ENCODE measurements at places on chromosomes 1 and 21.
A peak's percentile ranks its signal among the peaks of the same experiment; 100 is the strongest.

DNA sequence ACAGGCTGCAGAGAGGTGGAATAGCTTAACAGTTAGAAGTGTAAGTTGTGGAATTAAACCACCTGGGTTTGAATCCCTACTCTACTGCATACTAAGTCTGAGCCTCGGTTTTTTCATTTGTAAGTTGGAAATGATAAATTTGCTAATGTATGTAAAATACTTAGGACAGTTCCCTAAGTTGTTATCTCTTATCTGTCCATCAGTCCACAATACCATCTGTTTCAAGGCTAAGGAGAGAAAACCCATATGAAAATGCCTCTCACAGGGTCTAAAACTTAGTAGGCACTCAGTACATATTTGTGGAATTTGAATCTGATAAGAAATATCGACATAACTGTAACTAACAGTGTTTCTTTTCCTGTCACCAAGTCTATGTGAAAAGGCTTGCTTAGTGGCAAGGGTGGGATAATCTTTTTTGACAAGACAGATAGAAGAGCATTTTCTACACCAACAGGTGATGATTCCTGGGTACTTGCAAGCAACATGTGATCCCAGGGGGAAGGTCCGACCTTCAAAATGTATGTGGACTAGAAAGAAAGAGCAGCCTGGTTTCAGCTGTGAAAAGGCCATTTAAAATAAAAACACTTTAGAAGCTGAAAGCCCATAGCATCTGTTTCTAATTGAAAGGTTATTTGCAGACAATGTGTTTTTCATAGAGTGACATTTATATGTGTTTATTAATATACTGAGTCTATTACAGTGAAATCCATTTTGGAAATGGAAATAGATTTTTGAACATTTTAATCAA lies 202.9 kb downstream of the HHAT start:
- no peak for DNase-seq

GRCh38 chr21:15953551-15954116 lies 223.9 kb downstream of the USP25 start:
- no peak for DNase-seq

GRCh38 chr1:175471039-175471800 lies 272.2 kb downstream of the TNR start:
- no peak for DNase-seq

DNA sequence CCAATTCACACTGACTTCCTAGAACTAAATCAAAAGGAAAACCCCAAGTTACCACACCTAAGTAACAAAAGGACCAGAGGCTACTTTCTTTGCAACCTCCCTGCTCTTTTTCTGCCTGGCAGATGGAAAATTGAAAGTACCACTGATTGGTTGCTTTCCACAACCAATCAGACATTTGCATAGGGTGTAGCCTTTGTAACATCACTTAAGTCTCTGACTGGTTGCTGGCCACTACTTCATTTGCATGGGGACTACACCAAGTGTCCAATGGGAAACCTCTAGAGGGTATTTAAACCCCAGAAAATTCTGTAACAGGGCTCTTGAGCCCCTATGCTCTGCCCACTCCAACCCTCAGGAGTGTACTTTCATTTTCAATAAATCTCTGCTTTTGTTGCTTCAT lies 365.0 kb downstream of the LTN1 start:
- DNase-seq, result no peak

GRCh38 chr1:11550664-11551283 lies 71.8 kb downstream of the DISP3 start:
- peak; percentile 29 for DNase-seq

GRCh38 chr1:47252795-47253194 lies 20.8 kb upstream of the TAL1 start:
- no peak for DNase-seq

DNA sequence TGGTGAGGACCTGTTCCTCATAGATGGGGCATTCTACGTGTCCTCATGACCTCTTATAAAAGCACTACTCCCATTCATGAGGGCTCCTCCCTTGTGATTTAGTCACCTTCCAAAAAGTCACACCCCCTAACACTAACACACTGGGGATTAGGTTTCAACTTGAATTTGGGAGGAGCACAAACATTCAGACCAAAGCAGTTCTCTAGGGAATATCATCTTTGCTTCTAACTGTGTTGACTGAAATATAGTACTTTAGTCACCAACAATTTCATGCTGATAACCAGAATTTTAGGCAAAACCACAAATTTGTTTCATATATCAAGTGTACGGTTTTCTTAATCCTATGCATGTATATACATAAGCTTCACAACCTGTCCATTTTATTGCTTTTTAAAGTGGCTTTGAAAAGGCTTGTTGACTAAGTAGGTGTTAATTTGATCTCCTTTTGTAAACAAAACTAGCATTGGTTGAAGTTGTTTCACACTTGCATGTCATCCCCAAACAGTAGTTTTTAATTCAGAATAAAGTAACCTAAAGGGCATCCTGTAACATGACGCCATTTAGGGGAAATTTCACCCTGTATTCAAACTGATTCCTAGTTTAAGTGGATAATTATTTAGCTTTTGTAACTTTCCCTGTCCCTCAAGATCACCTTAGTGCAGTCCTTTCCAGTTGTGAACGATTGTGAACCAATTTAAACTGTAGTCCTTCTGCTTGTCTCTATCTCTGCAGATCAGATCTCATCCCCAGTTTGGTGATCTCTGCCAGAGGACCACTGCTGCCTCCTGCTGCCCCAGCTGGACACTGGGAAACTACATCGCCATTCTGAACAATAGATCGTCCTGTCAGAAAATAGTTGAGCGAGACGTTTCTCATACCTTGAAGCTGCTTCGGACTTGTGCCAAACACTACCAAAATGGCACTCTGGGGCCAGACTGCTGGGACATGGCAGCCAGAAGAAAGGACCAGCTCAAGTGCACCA lies 141.1 kb downstream of the TLR5 start:
- DNase-seq, result no peak

- DNase-seq, result no peak
These were observed 96.0 kb downstream of the NOS1AP start for GRCh38 chr1:162165528-162165927.

DNA sequence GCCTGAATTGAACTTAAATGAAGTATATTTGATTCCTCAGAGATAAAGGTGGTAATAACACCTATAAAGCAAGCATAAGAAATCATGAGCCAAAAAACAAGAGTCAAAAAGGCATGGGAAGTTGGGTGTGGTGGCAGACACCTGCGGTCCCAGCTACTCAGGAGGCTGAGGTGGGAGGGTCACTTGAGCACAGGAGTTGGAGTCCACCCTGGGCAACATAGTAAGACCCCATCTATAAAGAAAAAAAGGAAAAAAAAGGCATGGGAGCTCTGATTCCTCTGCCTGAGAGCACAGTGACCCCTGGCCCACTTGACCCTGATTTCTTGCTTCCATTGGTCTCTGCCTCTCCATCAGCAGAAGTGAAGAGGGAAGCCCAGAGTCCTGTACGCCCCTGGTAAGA lies 40.3 kb downstream of the MT1HL1 start:
- no peak for DNase-seq

- DNase-seq, result peak; percentile 43
These were observed at the start of gene IKBKE for GRCh38 chr1:206469933-206470691. Gene IKBKE, plus strand, starts transcription at chr1:206470476. Its CDS starts 2,752 bp downstream, at chr1:206473228.

DNA sequence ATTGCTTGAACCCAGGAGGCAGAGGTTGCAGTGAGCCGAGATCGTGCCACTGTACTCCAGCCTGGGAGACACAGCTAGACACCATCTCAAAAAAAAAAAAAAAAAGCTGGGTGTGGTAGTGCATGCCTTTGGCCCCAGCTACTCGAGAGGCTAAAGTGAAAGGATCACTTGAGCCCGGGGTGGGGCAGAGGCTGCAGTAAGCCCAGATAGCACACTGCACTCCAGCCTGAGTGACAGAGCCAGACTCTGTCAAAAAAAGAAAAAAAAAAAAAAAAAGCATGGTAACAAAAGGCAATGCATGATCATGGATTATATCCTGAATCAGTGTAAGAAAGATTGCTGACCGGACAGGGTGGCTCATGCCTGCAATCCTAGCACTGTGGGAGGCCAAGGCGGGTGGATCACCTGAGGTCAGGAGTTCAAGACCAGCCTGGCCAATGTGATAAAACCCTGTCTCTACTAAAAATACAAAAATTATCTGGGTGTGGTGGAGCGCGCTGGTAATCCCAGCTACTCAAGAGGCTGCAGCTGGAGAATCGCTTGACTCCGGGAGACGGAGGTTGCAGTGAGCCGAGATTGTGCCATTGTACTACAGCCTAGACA lies 76.3 kb downstream of the RUSC1 start:
- DNase-seq, result no peak

- DNase-seq, result peak; percentile 9
These were observed 30.7 kb upstream of the CD34 start for GRCh38 chr1:207941665-207942064.

DNA sequence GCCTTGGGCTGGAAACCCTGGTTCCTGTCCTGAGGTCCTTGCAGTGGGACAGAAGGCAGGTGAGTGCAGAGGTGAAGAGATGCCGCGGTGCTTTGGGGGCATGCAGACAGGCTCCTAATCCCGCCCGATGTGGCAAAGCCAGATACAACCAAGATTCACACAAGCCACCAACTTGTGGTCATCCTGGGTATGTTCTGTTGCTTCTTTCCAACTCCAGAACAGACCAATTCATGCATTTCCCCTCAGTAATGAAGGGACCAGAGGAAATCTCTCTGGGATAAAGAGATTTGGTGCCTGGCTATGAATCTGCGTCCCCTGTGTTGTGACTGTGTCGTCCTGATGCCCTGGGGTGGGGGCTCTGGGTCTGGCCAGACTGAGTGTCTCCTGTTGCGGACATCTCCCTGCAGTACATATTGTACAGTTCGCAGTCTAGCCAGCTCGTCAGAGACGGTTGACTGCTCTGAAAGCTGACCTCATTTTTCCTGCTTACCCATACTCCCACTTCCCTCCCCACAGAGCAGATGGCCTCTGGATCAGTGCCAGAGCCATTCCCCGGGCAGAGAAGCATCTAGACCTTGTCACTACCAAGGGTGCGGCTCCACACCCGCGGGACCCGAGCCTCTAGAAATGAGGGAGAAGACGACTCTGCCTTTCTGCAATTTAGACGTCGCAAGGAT lies 216.3 kb downstream of the KIF26B start:
- DNase-seq, result no peak

DNA sequence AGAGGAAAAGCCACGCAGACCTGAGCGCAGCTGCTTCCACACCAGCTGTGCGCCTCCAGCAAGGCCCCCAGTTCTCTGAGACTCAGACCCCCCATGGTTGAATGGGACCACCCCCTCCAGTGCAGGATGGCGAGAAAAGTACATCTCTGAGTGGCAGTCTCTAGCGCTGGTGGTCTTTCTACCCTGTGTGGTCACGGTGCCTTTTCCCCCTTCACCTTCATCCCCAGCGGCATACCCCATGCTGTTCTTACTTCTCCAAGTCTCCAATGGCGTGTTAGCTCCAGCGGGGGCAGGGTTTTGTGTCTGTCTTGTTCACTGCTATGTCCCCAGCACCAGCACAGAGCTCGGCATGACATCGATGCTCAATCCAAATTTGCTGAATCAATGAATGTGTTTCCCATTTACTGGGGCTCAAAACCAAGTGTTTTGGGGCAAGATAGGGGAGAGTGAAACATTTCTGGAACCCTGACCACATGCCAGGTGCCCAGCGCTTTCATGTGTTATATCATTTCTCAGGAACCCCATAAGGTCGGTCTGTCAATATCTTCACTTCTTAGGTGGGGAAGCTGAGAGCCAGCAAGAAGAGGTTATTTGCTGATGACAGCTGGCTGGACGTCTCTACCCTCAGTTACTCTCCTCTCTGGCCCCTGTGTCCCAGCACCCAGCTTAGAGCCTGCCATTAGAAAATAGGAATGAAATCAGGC lies 959 bp upstream of the SDC3 start:
- no peak for DNase-seq

DNA sequence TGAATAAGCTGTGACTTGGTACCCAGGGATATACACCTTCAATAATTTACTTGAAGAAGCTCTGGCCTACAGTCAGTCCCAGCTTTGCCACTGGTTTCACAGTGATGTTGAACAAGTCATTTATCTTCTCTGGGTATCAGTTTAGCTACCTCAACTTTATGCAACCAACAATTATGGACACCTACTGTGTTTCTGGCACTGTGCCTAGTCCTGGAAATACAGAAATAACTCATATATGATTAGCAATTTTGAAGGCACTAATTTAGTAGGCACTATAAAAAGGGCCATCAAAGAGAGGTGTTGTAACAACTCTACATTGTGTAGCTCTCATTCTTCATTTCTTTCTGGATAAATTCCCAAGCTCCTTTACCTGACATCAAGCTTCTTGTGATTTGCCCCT lies 88.6 kb upstream of the SPATA6 start:
- DNase-seq, result no peak

DNA sequence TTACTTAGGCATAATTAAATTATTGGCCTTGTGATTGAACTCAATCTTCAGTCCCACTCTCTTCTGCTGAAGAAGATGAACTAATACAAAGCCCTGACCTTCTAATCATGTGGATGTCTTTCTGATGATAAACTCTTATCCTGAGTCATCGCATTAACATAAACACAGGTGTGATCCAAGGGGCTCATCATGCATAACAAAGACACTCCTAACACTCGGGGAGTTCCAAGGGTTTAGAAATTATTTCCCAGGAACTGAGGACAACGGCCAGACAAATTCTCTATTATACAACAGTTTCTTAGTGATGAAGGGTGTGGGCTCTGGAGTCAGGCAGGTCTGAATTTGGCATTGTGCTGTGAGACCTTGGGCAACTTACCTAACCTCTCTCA lies 18.0 kb downstream of the DUSP10 start:
- DNase-seq, result no peak

DNA sequence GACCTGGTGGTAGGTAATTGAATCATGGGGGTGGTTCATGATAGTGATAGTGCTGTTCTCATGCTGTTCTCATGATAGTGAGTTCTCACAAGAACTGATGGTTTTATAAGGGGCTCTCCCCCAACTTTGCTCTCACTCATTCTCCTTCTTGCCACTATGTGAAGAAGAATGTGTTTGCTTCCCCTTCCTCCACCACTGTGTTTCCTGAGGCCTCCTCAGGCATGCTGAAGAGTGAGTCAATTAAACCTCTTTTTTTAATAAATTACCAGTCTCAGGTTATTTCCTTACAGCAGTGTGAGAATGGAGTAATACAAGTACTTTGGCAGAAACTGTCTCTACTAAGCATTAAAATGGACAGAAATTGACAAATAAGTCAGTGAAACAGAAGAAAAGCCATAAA lies 21.6 kb downstream of the RAB3GAP2 start:
- no peak for DNase-seq

- DNase-seq, result no peak
These were observed 39.4 kb downstream of the STXBP3 start for GRCh38 chr1:108785880-108786279.

- no peak for DNase-seq
These were observed 15.7 kb upstream of the ETS2 start for GRCh38 chr21:38790059-38790458.

DNA sequence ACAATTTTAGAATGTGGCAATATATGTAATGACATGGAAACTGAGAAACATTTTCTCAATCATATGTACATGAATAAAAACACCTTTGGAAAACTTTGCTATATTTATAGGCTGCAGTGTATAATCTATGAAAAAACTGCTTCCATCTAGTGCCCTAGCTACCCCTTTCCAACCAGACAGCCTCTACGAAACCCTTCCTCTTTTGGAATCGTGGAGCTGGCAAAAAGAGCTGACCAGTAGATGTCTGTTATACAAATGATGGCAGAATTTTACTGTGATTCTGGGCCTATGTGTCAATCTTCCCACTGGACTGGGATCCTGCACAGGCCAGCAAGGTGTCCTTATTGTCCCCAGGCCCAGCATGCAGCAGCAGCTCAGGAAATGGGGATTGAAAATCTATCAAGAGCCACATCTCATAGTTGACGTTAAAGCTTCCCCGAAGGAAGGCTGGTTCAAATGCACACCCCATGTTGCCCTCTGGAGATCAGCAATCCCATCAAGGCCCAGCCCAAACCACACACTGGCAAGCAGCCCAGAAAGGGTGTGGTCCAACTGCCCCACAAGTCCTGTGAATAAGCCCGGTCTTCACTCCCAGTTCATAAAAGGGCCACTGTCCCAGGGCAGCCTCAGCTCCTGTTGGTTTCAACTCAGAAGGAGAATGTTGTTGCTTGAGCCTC lies 8.8 kb upstream of the FAM20B start:
- peak; percentile 83 for DNase-seq
